IMR-90 (cell line): ENCODE measurements at places on chromosomes 13 and 19. TPM values are rescaled to one million over a fixed set of nuclear protein-coding genes. Genes with fewer than 3 reads are reported as not detected.

EDNRB gene
- total RNA-seq, result under 0.01 and 0.28 TPM in 2 replicates

TMC4 gene
- 0.28 and 0.72 TPM in 2 replicates for total RNA-seq

GRCh38 chr13:26585136-26585535, 27.7 kb downstream of the WASF3 start:
- no peaks in the 10 kb centered on the region for H3K27me3 ChIP-seq
- DNase-seq, result peak; percentile 73
- H3K27ac ChIP-seq, result no peak overlapping the region
- H3K4me3 ChIP-seq, result no peak overlapping the region

REEP6 gene
- total RNA-seq, result 1.3 and 1.7 TPM in 2 replicates

DNA sequence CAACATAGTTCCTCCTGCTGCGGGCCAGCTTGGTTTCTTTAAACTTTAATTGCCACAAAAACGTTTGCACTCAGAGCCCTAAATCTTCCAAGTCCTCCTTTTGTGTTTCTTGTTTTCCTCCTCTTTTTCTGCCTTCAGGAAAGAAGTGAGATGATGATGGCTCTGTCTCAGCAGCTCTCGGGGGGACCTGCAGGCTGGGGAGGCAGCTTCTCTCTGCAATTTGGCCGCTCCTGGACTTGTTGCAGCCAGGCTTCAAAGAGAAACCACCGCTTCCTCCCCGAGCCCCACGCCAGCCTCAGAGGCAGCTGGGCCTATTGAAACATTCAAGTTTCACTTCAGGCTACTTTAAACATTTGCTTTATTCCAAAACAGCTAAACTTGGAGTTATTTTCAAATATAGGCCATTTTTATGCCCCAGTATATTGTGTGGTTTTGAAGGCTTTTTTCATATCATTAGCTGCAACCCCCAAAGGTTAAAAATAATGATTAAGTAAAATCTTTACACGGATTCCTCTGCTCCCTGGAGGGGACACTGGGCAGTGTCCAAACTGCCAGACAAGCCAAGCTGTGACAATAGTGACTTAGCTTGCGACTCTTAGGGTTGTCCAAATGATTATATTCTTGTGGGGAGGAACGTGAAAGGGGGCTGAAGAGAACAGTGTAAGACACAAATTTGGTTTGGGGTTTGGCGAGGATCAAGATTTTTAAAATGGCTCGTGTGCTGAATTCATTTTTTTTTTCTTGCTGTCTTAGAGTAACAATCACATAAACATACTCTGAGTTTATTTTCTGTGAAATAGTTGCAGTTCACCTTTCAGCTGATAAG, 330.8 kb downstream of the DLEU7 start:
- no peaks in the 10 kb centered on the region for H3K27me3 ChIP-seq
- peak overlapping the region; percentile 28 for H3K4me3 ChIP-seq
- peaks cover 4% of the 10 kb centered on the region for H3K4me1 ChIP-seq
- DNase-seq, result peak; percentile 61
- H3K36me3 ChIP-seq, result no peaks in the 10 kb centered on the region

ZNF865 gene
- under 0.01 TPM in 2 replicates for total RNA-seq

DNA sequence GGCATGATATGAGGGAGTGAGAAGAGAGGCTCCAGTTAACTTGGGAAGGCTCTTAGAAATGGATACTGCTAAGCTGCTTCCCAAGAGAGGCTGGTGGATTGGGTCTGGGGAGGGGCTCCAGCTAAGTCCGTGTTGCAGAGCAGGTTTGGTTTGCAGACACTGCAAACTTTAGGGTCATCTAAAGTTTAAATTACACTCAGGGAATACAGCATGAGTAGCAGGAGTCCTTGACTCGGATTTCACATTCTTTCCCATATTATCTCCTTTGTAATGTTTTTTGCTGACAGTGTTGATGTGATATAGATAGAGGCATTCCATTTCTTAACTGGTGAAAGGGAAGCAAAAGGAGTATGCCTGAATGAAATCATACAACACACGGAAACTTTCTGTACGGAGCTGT, 31.9 kb downstream of the SGCG start:
- no peak for DNase-seq
- no peaks in the 10 kb centered on the region for H3K27me3 ChIP-seq
- H3K36me3 ChIP-seq, result no peaks in the 10 kb centered on the region
- no peaks in the 10 kb centered on the region for H3K4me1 ChIP-seq
- no peak overlapping the region for H3K4me3 ChIP-seq

KIR3DL2 gene
- not detected in 2 replicates for total RNA-seq

GRCh38 chr13:40352380-40352778, 314.1 kb downstream of the FOXO1 start:
- H3K4me3 ChIP-seq, result no peak overlapping the region
- DNase-seq, result no peak
- H3K4me1 ChIP-seq, result no peaks in the 10 kb centered on the region
- H3K27me3 ChIP-seq, result no peaks in the 10 kb centered on the region; the same call in 1 of the 2 replicates
- H3K36me3 ChIP-seq, result no peaks in the 10 kb centered on the region

- no peaks in the 10 kb centered on the region for H3K36me3 ChIP-seq
- no peak overlapping the region for H3K4me3 ChIP-seq
- no peaks in the 10 kb centered on the region for H3K27me3 ChIP-seq
- no peaks in the 10 kb centered on the region for H3K4me1 ChIP-seq
- H3K27ac ChIP-seq, result no peak overlapping the region
- no peak for DNase-seq
Observed at GRCh38 chr19:21704320-21704719, 63.1 kb downstream of the ZNF100 start.

DNA sequence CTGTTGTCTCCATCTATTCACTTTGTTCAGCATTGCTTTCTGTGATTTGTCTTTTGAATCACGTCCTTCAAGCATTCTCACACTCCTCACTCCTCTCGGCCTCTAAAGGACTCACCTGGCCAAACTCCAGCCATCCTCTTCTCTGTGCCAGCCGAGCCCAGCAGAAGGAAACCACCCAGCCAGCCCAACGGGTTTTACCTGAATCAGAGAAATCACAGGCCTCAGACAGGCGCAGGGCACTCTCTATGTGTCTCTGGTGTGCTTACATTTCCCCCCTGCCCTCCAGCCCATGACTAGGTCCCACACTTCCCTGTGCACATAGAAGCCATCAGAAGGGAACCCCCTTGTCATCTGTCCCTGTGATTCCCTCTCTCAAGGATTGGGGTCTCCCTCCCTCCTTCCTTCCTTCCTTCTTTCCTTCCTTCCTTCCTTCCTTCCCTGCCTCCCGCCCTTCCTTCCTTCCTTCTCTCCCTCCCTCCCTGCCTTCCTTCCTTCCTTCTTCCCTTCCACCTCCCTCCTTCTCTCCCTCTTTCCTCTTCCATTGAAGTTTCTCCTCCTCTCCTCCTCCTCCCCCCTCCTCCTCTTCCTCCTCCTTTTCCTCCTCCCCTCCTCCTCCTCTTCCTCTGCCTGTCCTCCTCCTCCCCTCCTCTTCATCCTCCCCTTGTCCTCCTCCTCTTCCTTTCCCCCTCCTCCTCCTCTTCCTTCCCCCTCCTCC, 8.8 kb upstream of the ZNF541 start:
- no peaks in the 10 kb centered on the region for H3K36me3 ChIP-seq
- peaks cover 7% of the 10 kb centered on the region; the same call in 1 of the 2 replicates for H3K4me1 ChIP-seq
- peak overlapping the region; percentile 91; the same call in 1 of the 2 replicates for H3K27ac ChIP-seq
- no peaks in the 10 kb centered on the region for H3K27me3 ChIP-seq
- no peak for DNase-seq

ZNF135 gene
- total RNA-seq, result 1.9 and 2.7 TPM in 2 replicates

LRRC63 gene
- not detected in 2 replicates for total RNA-seq

DNA sequence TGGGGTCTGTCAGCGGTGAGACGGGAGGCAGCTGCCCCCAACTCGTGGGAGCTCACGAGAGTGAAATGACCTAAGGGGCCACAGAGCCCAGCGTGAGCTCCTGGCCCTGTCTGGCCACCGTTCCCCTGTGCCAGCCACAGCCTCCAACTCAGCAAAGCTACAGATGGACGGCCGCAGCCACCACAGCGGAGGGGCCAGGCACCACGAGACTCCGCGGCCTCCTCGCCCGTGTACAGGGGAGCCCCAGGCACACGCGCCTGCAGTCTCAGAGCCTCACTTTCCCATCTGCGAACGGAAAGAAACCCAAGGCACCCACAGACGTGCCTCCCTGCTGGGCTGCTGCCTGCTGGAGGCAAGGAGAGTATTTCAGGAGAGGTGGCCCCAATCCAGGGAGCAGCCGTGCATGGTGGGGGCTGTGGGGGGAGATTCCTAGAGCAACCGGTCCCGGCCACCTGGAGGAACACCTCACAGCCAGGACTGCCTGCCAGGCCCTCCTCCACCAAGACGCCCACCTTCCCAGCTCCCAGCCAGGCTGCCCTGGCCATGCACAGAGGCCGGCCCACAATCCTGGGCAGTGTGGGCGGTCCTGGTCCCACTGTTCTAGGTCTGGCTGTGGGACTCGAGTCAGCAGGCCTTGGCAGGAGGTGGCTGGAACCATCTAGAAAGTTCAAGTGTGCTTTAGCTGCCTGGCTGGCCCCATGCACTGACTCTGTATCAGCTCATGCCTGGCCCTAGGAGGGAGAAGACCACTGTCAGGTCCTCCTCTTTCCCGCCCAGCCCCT, 1.9 kb downstream of the MKNK2 start:
- H3K4me3 ChIP-seq, result peak overlapping the region; percentile 75
- no peaks in the 10 kb centered on the region for H3K27me3 ChIP-seq
- peaks cover 22% of the 10 kb centered on the region; the same call in 1 of the 2 replicates for H3K36me3 ChIP-seq
- no peak overlapping the region for H3K27ac ChIP-seq
- no peak for DNase-seq

EID2B gene
- total RNA-seq, result 2.7 and 4.2 TPM in 2 replicates

DNA sequence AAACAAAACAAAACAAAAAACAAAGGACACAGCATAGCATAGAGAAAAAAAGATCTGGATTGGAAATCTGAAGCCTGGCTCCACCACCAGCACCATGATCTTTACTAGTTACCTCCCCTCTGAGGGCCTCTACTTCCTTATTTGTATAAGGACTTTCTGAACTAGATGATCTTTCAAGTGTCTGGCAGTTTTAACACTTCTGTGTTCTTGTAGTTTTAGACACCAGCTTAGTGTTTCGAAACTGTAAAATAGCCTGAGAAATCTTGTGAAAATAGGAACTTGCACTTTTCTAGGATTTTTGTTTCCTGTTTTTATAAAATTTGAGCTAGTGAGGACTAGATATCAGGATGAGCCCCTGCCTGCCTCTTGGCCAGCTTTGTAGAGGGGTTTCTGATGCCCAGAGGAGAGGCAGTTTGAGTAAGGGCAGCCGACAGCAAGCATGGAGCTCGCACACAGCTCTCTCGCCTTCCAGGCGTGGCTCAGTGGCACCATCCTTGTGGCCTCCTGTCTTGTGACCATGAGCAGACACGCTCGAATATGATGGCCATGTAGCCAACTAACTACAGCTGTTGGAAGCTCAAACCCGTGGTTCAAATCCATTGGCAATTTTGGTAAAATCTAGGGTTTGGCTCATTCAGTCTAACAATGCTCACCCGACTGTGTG, 319.0 kb downstream of the KCNRG start:
- no peak for DNase-seq
- peak overlapping the region; percentile 68; the same call in 1 of the 2 replicates for H3K27ac ChIP-seq
- H3K27me3 ChIP-seq, result no peaks in the 10 kb centered on the region

DNA sequence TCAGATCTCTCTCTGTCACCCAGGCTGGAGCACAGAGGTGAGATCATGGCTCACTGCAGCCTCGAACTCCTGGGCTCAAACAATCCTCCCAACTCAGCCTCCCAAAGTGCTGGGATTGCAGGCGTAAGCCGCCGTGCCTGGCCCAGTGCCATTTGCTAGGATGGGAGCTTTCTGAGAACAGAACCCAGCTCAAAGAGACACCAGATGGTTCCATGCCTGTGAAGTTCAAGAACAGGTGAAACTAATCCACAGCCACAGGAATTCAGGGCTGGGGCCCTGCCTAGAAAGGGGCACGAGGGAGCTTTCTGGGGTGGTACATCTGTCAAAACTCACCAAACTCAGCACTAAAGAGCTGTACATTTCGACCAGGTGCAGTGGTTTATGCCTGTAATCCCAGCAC, 4.2 kb downstream of the SLC7A9 start:
- no peaks in the 10 kb centered on the region for H3K36me3 ChIP-seq
- no peak overlapping the region for H3K4me3 ChIP-seq
- no peaks in the 10 kb centered on the region for H3K27me3 ChIP-seq
- no peaks in the 10 kb centered on the region for H3K4me1 ChIP-seq

DNA sequence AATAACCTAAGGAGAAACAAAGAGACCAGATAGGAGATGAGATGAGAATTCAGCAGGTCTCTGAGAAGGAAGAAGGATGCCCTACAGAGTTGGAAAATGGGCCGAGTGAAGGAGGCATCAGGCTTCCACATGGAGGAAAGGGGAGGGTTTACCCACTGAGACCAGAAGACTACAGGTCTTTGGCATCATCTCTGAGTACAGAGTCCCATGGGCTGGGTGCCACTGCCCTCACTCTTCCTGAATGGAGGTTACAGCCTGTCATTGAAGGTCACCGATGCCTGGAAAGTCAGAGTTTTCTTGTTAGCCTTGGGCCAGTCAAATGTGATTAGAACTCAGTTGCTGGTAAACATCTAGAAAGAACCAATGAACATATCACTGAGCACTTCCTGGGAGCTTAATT, 9.9 kb downstream of the ZNF302 start:
- H3K4me1 ChIP-seq, result no peaks in the 10 kb centered on the region
- H3K27ac ChIP-seq, result no peak overlapping the region
- peaks cover 8% of the 10 kb centered on the region for H3K36me3 ChIP-seq
- DNase-seq, result no peak
- no peaks in the 10 kb centered on the region for H3K27me3 ChIP-seq

- no peak overlapping the region for H3K27ac ChIP-seq
- DNase-seq, result no peak
- H3K4me1 ChIP-seq, result no peaks in the 10 kb centered on the region
- no peaks in the 10 kb centered on the region for H3K36me3 ChIP-seq
Observed at GRCh38 chr13:57352114-57352513, 185.1 kb downstream of the PRR20E start.

DNA sequence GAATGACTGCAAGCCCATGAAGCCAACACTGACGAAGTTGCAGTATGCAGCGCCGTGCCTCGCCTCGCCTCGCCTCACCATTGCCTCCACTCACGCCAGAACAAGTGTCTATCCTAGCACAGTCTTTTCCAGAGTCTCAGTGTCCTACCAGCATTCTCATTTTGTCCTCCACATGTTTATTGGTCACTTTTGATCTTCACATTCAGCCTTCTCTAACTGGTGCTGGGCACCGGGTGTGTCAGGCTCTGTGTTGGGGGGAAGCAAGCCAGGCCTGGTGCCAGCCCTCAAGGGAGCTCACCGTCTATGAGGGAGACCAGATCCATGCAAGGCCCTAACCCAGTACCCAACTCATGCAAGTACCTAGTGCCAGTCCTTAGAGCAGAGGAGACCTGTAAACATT, 69.7 kb upstream of the GPR183 start:
- no peak overlapping the region for H3K27ac ChIP-seq
- no peak overlapping the region for H3K4me3 ChIP-seq
- peaks cover 6% of the 10 kb centered on the region; the same call in 1 of the 2 replicates for H3K36me3 ChIP-seq
- no peaks in the 10 kb centered on the region for H3K4me1 ChIP-seq
